ENCODE measurements at places on chromosomes 11 and 22. TPM values are rescaled to one million over a fixed set of nuclear protein-coding genes. Genes with fewer than 3 reads are reported as not detected.

The SLC6A5 gene
- not detected for total RNA-seq

The MAP6 gene
- 3.0 TPM for total RNA-seq

The ASCL2 gene
- not detected for total RNA-seq

- DNase-seq, result no peak
Measured at GRCh38 chr22:46536537-46537224, 739 bp downstream of the CELSR1 start.

DNA sequence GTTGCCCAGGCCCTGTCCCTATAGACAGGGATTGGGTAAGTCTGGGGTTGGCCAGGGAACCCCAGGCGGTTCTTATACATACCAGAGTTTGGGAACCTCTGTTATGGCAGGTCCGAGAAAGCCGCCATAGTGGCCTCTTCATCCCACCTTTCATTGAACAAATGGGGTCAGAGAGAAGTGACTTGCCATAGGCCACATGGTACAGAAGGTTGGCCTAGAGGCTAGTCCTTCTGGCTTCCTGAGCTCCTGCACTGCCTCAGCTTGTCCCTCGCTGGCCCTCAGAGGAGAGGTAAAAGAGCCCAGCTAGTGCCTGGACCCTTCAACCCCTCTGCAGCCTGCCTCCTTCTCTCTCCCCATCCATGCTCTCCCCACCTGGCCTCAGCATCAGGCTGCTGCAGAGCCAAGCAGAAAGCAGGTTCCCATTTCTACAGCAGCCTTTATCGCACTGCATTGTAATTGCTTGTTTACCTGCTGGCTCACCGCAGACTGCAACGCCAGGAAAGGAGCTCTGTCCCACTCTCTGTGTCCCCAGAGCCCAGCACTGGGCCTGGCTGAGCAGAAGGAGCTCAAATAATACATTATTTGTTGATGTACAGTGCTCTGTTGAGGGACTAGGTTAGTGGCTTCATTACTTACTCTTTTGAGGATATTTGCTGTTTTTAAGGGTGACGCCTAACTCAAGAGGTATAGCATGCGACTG lies 103.6 kb downstream of the TRIM29 start:
- no peak for DNase-seq

GRCh38 chr11:9489080-9489765 lies 28.4 kb downstream of the ZNF143 start:
- DNase-seq, result no peak

DNA sequence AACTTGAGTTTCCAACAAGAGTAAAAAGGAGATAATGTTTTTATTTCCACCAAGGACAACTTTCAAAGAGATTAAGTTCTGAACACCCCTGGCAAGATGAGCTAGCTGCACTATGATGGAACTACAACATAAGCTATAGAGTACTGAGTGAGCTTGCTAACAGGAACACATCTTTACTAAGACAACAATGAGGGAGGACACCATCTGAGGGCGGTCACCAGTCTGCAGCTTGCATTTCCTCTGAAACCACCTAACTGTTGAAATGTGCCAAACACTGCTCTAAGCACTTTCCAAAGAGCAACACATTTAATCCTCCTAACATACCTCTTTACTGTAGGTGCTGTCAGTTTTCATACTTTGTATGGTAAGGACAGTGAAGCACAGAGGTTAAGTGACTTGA lies 68.4 kb downstream of the TCF20 start:
- no peak for DNase-seq
